ENCODE measurements at places on chromosomes 7 and 10.

GRCh38 chr10:81280497-81281479, 594.2 kb upstream of the NRG3 start:
- no peak for DNase-seq

- DNase-seq = peak; percentile 35
These were observed 248.1 kb downstream of the AHR start for GRCh38 chr7:17546592-17546991.

GRCh38 chr10:5547681-5547930, 22.8 kb downstream of the CALML3 start:
- DNase-seq = no peak

DNA sequence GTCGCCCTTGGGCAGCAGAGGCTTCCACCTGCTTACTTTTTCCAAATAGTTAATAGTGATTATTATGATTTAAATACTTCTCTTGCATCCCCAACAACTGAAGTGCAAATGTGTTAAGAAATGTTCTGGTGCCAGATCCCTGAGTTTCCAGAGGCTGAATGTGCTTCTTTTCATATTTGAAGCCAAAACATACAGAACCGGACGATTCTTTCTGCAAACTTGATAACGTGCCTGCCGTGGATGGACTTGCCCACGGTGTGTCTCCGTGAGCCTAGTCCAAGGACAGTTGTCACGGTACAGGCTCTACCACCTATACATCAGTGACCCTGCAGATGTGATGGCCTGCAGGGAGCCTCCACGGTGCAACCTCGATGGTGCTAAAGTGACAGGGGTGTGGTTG, 198.6 kb upstream of the LYZL2 start:
- no peak for DNase-seq

- DNase-seq = no peak
These were observed 381.4 kb downstream of the DGKB start for GRCh38 chr7:14521183-14521582.

All from HFFc6 (cell line).